ENCODE measurements at places on chromosomes 4 and X.

GRCh38 chr4:86451560-86452330 is 91.9 kb upstream of the MAPK10 start:
- no peak for DNase-seq

DNA sequence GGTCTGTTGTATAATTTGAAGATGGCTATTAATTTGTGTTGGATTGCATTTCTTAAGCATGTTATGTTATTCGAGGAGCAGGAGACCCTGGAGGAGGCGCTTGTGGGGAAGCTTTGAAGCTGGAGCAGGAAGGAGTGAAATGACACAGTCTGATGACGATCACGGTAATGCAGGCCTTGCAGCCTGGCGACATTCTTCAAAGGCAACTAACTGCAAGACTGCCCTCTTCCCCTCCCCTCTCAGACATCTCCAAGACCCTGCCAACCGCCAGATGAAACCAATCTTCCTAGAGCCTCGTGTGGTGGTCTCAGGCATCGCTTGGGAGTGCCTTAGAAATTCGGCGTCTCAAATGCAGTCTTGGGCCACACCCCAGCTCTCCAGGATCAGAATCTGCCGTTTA is 16.1 kb downstream of the CLCN4 start:
- no peak for DNase-seq

- DNase-seq, result no peak
These were observed 50.5 kb upstream of the FAM9C start for GRCh38 chrX:13094828-13095341.

DNA sequence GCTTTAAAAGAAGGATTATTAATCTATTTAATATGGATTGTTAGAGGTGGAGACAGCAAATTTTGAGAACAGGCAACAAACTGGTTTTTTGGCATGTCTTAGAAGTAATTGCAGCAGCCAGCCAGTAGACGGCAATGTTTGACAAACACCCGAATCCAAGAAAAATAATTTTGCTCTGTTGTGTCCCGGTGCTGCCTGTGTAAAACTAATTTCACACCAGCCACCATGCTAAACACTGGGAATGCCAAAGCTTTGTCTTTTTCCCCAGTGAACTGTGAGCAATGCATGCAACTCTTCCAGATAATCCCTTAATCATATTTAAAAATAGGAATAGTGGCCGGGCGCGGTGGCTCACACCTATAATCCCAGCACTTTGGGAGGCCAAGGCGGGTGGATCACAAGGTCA is 25.9 kb downstream of the SMIM31 start:
- peak; percentile 73 for DNase-seq

DNA sequence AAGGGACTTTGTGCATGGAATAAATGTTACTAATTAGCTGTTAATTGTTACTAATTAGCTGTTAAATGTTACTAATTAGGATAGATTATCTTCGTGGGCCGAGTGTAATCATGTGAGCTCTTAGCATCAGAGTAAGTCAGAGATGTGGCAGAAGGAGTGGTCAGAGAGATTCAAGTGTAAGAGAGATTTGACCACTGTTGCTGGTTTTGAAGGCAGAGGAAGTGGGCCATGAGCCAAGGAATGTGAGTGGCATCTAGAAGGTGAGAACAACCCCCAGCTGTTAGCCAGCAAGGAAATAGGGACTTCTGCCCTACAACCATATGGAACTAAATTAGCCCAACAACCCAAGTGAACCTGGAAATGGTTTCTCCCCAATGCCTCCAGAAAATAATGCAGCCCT is 28.2 kb downstream of the ODAPH start:
- no peak for DNase-seq

- peak; percentile 85 for DNase-seq
These were observed 19.5 kb upstream of the CCNI start for GRCh38 chr4:77095101-77095821.

- DNase-seq, result no peak
These were observed 28.1 kb downstream of the SPANXC start for GRCh38 chrX:141214196-141214595.

DNA sequence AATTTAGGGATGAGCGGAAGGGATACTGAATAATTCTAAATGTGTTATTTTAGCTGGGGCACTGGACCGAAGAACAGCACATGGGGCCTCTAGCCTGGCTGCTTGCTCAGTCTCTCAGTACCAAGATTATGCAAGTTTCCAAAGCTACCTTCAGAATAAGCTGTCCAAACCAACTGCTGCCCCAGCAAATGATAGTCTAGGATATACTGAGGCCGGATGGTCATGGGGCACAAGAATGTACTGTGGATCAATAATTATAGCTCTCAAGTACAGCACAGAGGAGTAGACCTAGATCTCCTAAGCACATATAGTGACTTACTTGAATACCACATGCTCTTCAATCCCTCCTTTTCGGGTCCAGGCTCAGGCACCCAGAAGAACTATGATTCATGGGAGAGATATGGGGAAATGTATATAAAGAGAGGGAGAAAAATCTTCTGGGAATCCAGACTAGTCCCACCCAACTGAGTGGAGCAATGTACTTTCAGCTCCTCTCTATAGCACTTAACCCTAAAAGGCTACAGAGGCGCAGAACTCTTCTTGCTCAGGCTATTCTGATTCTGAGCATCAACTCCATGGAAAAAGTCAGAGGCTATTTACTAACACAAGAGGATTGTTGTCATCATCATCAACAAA is 160.3 kb upstream of the GPC4 start:
- no peak for DNase-seq

GRCh38 chr4:151703401-151703800 is 57.4 kb downstream of the GATB start:
- DNase-seq, result no peak

GRCh38 chr4:76430519-76431388 is 4.3 kb upstream of the SHROOM3 start:
- peak; percentile 81 for DNase-seq

DNA sequence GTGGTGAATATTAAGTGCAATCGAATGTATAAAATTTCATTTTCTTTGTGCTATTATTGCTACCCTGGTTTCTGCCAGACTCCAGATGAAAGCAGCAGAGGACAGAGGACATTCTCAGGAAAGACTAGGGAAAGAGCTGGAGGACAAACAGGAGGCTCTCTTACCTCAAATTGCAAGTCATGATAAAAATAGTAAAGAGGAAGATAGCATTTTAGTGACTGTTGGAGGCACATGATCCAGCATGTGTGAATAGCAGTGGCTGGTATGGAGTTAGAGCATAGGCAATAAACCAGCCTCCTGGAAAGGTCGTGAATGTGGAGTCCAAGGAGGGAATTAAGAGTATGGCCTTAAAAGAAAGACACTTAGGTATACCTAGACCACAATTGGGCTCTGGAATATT is 1040.0 kb downstream of the STPG2 start:
- peak; percentile 74 for DNase-seq

DNA sequence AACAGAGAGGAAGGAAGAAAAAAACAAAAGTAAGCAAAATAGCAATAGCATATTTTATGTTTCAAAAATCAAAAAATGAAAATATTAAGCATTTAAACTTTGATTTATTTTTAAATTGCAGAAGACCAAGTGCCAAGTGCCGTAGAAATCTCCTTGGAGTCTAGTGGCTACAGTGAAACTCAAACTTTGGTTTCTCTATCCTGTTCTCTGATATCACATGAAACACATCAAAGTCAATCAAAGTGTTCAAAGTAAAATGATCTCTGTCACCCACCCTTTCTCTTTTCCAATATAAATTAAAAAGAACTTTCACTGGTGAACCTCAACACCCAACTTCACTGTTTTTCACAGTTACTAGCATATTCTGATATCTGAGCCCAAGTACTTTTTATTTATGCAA is 81.1 kb downstream of the HADH start:
- DNase-seq, result no peak

GRCh38 chr4:152579107-152579764 is 43.3 kb upstream of the FBXW7 start:
- DNase-seq, result no peak

- peak; percentile 80 for DNase-seq
These were observed 130.4 kb upstream of the RADX start for GRCh38 chrX:106481341-106481740.

DNA sequence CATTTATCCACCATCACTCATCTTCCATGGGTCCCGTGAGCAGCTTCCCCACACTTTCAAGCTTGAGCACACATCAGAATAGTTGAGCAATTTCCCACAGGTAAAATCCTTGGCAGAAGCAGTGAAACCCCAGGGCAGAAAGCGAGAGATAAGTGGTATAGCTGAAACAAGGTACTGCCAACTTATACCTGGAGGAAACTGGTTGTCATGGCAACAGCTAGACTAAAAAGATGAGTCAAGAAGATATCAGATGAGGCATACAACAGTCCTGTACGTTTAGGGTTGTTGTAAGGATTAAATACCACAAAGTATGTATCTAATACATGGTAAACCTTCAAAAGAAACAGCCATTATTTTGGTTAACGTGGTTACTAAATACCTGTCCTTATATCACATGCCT is 66.9 kb upstream of the PHOX2B start:
- DNase-seq, result no peak

- DNase-seq, result no peak
These were observed 57.9 kb downstream of the TKTL2 start for GRCh38 chr4:163415668-163416067.

DNA sequence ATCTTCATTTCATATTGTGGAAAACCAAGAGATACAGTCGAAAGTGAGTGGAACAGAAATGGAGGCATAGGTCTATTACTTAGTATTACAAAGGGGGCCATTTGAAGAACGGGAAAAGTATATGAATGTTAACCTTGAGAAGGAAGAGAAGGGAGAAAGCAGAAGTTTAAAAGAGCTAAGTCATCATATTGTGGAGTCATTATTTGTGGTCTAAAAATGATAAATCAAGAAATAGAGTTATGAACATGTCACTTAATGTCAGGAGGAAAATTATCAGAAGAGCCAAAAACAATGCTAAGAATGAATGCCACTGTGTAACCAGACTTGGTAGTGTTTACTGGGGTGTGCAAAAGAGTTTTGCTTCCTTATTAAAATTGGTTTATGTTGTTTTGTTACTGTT is 589.5 kb upstream of the LCORL start:
- DNase-seq, result peak; percentile 24

- no peak for DNase-seq
These were observed 25.9 kb upstream of the ADRA2C start for GRCh38 chr4:3740256-3740655.

DNA sequence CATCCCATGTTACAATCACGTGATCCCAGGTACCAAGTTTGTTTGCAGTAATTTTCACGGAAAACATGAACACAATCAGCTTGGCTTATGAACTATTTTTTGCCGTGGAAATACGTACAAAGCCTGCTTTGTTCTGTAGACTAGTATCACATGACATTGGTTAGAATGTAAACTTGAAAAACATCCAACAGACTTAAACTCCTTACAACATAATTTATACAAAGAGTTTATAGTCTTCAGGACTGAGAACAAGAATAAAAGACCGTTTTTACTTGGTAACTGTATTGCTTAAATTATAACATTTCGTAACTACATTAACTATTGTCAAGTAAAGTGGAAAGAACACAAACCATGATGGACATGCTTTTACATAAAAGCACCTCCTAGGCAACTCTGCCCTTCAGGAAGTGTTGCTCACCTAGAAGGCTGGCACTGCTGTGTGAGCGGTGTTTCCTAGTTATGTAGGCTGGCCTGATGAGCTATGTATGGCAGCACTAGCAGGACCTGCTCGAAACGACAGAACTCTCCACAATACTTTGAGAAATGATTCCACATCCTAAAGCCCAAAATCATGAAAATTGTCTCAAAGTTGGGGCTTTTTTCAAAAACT is 41.8 kb upstream of the WDR1 start:
- DNase-seq, result no peak

DNA sequence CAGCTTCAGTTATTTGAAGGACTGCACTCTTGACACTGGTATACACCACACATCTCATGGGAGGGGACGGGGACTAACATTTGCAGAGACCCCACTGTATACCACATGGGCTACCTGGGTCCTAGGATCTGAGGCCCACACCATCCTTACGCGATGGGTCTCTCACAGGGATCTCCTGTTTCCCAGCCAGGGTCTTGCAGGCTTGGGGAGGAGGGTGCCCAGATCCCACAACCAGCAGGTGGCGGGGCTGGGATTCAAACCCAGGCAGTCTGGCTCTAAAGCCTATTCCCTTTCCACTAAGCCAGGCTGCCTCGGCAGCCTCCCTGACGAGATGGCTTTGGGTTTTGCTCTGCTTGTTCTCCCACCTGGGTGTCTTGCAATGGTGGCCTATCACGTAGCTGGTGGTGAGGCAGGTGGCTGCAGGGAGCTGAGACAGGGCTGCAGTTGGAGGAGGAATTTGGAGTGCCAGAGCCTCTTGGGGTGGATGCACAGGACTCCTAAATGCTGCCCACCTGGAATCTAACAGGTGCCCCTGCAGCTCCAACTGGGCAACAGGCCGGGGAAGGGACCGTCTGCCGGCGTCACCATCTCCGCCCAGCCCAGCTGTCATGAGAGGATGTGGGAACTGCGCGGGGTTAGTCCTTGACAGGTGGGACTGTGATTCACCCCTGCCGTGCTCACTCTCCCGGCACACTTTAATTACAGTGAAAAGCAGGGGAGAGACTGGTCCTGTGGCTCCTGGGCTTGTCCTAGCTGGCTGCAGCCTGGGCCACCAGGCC is 110.7 kb downstream of the PSAPL1 start:
- no peak for DNase-seq

GRCh38 chr4:183356173-183356830 is 34.1 kb upstream of the CLDN24 start:
- DNase-seq, result no peak

DNA sequence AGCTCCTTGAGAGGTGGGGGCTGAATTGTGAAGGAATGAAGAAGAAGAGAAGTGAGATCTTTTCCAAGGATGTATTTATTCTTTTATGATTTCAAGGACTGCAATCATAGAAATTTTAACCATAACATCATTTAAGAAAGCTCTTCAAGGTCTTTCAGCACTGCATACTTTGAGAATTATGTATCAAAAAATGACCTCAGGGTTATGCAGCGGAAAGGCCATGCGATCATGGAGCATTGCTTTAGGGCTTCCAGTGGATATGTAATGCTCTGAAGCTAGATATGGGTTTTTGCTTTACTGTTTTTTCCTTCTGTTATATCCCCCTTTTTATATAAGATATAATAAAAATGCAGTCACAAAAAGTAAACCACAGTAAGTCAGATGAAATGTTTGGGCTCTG is 38.7 kb downstream of the SGMS2 start:
- no peak for DNase-seq

- peak; percentile 51 for DNase-seq
These were observed 35.2 kb downstream of the STAP1 start for GRCh38 chr4:67593741-67594175.

DNA sequence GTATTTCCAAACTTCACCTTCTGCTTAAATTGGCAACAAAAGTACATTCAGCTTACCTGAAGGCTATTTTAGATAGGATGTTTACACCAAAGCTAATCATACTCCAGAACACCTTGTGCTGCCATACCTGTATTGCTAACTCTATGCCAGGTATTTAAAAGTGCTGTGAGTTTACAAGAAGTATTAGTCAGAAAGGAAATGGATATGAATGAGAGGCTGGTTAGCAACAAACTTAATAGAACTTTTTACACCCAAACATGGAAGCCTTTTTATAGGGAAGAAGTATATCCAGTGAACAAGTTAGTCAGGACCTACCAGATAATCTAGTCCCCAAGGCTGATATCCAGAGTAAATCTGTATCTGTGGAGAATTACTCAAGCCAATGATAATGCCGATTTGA is 131.2 kb upstream of the SPRY1 start:
- no peak for DNase-seq

GRCh38 chrX:70960730-70961129 is 29.8 kb upstream of the SLC7A3 start:
- peak; percentile 45 for DNase-seq

Data from OCI-M1 (cell line).